ENCODE measurements at places on chromosomes 7 and 10.

DNA sequence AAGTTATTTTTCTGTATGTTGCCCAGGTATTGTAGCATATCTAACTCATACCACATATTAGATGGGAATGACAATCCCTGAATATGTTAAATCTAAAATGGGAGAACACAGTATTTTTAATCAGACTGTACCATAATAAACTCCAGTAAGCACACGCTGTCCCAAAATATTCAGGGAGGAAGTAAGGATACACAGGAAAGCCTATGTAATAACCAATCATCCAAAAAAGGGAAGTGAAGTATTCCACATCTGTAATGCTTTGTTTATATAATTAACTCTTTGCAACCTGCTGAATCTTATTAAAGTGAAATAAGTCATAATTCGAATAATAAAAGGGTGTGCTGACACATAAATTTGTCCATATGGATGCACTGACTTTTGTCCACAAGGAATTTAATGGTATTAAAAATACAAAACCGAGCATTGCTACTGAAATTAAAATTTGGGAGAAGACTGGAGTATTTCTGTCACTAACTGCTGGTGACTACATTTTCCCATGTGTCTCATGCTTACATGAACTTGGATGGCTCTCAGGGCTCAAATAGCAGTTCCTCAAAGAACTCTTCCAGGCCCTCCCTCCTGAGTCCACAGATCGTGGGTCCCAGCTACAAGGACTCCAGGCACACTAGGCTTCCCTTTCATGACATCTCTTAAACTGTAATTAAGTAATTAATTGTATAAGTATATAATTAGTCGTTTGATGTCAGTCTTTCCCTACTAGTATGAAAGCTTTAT is 120.6 kb downstream of the NEBL start:
- no peak for DNase-seq

DNA sequence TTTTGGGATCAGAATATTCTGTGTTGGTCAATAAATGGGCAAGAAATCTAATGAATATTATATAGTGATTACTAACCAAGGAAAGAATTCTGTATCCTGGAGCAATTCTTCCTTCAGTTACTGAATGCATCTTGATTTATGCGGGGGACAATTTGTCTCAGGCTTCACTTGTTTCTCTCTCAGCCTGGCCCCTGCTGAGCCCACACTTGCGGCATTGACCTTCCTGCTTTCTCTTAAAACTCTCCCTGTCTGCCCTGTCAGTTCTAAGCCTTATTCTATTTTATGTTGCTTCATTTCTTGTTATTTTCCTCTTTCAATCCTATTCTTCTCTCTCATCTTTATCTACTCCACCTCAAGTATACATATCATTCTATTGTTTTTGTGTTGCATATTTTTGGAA is 122.1 kb upstream of the TPK1 start:
- DNase-seq: no peak

DNA sequence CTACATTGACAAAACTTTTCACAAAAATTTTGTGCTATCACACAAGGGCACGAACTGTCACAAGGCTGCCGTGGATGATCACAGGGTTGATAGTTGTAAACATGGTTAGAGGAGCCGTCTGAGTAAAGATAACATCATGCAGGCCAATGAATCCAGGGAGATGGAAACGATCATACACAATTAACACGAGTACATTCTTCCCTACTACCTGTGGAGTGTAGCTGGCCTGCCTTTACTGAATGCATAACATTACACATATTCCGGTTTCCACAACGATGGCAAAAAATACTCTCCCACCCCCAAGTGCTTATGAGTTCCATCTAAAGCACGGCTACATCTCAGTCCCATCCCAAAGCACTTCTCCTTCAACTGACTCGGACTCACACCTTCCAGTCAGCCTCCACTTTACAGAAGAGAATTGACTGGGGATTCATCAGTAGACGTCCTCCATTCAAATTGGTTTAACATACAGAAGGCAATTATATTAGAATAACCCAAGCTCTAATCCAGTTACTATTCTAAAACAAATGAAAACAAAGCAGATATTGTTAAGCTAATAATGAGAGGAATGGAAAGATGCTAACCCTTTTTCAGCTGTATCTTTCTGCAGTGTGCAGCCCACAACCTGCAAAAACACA is 69.0 kb downstream of the EZH2 start:
- no peak for DNase-seq

DNA sequence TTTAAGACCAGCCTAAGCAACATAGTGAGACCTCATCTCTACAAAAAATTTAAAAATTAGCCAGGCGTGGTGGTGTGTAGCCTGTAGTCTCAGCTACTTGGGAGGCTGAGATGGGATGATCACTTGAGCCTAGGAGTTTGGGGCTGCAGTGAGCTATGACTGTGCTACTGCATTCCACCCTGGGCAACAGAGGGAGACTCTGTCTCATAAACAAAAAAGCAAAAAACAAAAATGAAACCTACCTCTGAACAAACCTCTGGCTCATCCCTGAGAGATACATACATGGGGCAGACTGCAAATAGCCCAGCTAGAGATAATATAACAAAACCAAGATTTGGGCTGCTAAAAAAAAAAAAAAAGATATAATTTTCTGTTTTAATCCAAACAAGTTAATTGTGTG is 19.5 kb downstream of the C10orf67 start:
- no peak for DNase-seq

GRCh38 chr10:93851169-93851568 is 42.6 kb upstream of the SLC35G1 start:
- DNase-seq: no peak

DNA sequence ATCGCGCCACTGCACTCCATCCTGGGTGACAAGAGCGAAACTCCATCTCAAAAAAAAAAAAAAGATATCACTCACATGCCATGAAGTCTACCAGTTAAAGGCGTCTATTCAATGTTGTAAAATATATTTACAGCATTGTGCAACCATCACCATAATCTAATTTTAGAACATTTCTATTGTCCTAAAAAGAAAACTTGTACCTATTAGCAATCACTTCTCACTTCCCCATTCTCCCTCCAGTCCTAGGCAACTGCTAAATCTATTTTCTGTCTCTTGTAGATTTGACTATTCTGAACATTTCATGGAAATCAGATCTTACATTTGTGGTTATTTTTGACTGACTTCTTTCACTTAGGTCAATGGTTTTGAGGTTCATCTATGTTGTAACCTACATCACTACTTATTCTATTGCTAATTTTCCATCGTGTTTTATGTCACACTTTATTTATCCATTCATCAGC is 25.2 kb upstream of the OTUD1 start:
- DNase-seq: no peak

DNA sequence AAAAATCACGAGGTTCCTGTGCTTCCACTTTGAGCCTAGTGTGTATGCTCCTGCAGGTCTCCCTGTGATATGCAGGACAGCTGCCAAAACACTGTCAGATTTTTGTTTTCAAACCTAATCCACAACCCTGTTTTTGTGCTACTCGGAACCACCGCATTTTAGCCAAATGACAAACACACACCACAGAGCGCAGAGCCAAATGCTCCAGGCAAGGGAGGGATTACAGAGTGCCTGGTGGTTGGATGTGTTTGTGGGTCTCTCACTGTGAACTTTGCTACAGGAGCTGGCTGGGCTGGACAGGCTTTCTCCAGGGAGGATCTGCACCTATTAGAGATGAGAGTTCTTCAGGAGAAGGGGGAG is 5.7 kb upstream of the RBM28 start:
- DNase-seq: no peak

- DNase-seq: peak; percentile 11
Measured at GRCh38 chr10:69957886-69958555, 94.6 kb upstream of the MACROH2A2 start.

DNA sequence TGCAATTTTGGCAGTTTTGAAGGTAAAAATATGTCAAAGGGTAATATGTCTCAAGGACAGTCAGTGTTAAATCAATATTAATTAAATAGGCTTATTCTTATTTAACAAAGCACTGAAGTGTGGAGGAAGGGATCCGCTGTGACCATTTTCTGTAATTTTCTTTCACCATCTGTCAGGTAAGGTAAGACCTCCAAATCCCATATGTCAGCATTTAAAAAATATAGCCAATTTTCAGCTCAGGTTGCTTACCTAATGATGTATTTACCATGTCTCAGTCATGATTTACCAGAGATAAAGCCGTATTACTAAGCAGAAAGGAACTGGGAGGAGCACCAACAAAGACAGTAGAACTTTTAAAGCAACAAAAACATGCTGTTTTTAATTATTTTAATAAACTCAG is 683.9 kb downstream of the CCSER2 start:
- DNase-seq: no peak

DNA sequence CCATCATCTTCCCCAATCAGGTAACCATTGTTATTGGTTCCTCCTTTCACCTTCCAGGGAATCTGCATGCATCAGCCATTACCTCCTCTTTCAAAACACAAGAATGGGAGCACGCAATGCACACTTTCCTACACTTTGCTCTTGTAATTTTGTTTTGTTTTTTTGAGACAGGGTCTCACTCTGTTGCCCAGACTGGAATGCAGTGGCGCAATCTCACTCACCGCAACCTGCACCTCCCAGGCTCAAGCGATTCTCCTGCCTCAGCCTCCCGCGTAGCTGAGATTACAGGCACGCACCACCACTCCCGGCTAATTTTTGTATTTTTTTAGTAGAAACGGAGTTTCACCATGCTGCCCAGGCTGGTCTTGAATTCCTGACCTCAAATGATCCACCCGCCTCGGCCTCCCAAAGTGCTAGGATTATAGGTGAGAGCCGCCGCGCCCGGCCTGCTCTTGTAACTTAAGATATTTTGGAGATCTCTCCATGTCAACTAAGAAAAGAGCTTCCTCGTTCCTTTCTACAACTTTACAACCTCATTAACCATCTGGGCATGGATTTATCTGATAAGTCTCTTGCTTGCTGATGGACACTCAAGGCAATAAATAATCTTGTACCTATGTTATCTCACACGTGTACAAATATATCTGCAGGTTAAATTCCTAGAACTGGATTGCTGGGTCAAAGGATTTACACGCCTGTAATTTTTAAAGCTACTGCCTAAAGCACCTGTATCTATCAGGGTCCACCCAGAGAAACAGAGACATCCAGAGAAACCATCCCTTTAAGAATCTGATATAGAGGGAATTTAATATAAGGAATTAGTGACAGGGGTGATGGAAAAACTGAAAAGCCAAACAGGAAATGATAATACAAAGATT is 4.2 kb downstream of the CYTH3 start:
- DNase-seq: no peak

DNA sequence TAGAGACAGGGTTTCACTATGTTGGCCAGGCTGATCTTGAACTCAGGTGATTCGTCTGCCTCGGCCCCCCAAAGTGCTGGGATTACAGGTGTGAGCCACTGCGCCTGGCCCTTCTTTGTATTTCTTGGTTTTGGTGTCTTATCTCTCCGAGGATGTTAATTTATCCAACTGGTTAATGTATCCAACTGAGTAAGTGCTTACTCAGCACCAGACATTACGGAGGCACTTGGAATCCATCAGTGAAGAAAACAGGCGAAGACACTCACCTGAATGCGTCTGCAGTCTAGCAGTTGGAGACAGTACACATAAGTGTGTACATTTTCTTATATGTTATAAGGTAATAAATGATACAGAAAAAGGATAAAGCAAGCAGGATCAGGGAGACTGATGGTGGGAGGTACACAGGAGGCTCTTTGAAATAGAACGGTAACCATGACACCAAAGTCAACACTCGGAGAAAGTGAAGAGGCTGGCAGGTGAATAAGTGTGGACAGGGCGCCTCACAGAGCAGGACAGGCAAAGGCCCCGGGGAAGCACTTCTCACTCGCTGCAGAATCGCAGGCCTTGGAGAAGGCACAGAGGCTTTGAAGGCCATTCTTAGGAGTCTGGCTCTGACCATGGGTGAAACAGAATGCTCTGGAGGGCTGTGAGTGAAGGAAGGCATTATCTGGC is 73.1 kb downstream of the LANCL2 start:
- DNase-seq: no peak

- DNase-seq: no peak
Measured at GRCh38 chr10:26361971-26362370, 76.2 kb upstream of the APBB1IP start.

All from stimulated activated CD4-positive, alpha-beta T cell treated with anti-CD3 and anti-CD28 coated beads, Interleukin-1b, Interleukin-23, amount 100 ng/mL, for 48 hours (primary cell).